ENCODE measurements at places on chromosomes 1 and 21. TPM values are rescaled to one million over a fixed set of nuclear protein-coding genes. Genes with fewer than 3 reads are reported as not detected.

Gene OR10Z1
- not detected for total RNA-seq

Gene TMEM69
- total RNA-seq: 11.9 TPM

Gene KRTAP8-1
- not detected for total RNA-seq

Gene HPDL
- 0.74 TPM for total RNA-seq

Gene FCRL6
- not detected for total RNA-seq

Gene OR2M3
- total RNA-seq: not detected

Gene SPRR2G
- total RNA-seq: not detected

Gene CCDC30
- 1.00 TPM for total RNA-seq

Gene DYNLT5
- 0.71 TPM for total RNA-seq

Gene XKR8
- total RNA-seq: 3.3 TPM

Gene FAM177B
- not detected for total RNA-seq

Gene AQP10
- not detected for total RNA-seq

Gene RABGAP1L
- 22.3 TPM for total RNA-seq

Gene KCNAB2
- total RNA-seq: 3.7 TPM

Gene FCRL5
- total RNA-seq: not detected

Gene EPHA2
- total RNA-seq: 11.7 TPM

Gene PDXK
- total RNA-seq: 230 TPM

Gene MXRA8
- 258 TPM for total RNA-seq

Gene OR2L13
- not detected for total RNA-seq

Gene PRKAA2
- 2.2 TPM for total RNA-seq
